B cell (primary cell): ENCODE measurements at places on chromosomes 3 and 15.

- H3K4me3 ChIP-seq: no peak overlapping the region
- H3K4me1 ChIP-seq: no peaks in the 10 kb centered on the region
- no peaks in the 10 kb centered on the region for H3K27me3 ChIP-seq
- no peak overlapping the region for H3K27ac ChIP-seq
- H3K36me3 ChIP-seq: no peaks in the 10 kb centered on the region
Measured at GRCh38 chr3:149717391-149718056, 34.8 kb downstream of the COMMD2 start.

DNA sequence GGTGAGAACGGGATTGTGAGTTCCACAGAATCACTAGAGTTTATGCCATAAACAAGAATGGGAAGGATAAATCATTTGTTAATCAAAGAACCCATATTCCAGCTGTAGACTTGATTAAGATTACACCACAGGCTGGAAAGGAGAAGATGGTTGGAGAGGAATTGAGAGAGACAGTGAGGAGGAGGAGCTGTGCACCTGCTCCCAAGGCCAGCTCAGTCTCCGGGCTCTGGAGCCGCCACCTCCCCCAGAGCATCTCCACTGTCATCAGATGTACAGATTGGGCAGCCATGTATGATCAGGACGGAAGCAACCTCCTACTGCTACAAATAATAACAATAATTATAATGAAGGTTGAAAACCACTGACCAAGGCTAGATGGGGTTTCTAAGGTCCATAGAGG is 170.0 kb downstream of the MINAR1 start:
- no peaks in the 10 kb centered on the region for H3K27me3 ChIP-seq
- no peaks in the 10 kb centered on the region for H3K36me3 ChIP-seq
- no peak for DNase-seq
- H3K4me1 ChIP-seq: no peaks in the 10 kb centered on the region
- H3K27ac ChIP-seq: no peak overlapping the region

DNA sequence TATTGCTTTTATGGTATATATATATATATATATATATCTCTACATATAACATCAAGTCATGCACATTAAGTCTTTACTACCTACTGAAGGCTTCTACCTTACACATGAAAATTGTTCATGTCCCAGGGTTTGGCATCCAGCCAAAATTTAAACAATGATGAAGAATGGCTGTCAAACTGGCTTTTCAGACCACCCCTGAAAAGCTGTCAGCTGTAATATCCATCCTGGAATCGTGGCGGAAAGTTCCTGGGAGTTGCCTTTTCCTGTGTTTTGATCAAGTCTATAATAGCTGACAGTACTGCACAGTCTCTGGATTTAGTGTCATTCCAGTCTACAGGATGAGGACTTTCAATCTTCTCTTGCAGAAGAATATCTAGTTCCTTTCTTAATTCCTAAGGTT is 48.3 kb downstream of the DHX36 start:
- H3K4me1 ChIP-seq: no peaks in the 10 kb centered on the region
- H3K27me3 ChIP-seq: no peaks in the 10 kb centered on the region
- no peak for DNase-seq
- H3K36me3 ChIP-seq: peaks cover 76% of the 10 kb centered on the region

- H3K4me1 ChIP-seq: no peaks in the 10 kb centered on the region
- H3K27ac ChIP-seq: no peak overlapping the region
- no peak overlapping the region for H3K4me3 ChIP-seq
- H3K27me3 ChIP-seq: no peaks in the 10 kb centered on the region
Measured at GRCh38 chr15:42692997-42693396, 43.9 kb downstream of the CDAN1 start.

DNA sequence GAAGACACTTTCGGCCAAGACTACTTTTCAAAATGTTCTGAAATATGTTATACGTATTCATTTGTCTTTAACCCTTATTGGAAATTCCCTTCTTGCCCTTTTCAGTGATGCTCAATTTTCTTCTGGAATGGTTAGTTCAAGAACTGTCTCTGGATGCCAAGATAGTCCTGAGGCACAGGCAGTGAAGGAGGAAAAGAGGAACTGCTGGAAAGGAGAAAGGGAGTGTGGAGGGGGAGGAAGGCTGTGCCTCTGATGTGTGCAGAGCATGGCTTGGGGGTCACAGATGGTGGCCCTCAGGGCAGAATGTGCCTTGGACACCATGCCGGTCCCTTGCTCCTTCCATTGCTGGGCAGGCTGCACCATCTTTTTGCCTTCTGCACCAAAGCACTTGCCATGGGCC is 73.7 kb downstream of the CEP63 start:
- H3K36me3 ChIP-seq: peaks cover 20% of the 10 kb centered on the region
- H3K27me3 ChIP-seq: no peaks in the 10 kb centered on the region

DNA sequence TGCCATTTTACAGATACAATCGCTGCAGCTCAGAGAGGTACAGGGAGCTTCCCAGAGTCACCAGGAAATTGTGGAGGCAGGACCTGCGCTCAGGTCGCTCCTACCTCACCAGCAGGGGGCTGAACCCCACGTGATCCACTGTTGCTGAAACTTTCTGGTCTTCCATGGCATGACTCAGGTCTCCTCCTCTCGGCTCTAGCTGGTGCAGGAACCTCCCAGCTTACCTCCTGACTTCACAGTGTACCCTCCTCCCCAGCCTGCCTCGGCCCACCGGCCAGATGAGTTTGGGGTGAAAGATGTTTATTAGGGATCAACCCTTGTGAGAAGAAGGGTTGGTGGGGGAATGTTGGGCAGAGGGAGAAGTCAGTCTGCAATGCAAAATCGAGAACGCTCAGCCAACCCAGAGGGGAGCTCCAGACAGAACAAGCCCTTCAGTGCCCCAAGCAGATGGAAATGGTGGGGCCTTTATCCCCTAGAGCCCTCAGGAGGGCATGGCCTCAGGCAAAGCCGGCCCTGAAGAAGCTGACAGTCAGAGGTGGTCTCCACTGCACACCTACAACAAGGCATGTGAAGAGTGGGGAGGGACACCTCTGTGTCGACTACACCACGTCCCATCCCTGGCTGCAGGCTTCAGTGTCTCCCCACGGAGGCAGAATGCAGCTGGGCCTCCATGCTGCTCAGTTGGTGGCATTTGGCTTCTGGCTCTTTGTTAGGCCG is 118.6 kb upstream of the PRR20G start:
- no peak overlapping the region for H3K4me3 ChIP-seq
- no peak for DNase-seq
- H3K27ac ChIP-seq: no peak overlapping the region
- H3K4me1 ChIP-seq: no peaks in the 10 kb centered on the region

DNA sequence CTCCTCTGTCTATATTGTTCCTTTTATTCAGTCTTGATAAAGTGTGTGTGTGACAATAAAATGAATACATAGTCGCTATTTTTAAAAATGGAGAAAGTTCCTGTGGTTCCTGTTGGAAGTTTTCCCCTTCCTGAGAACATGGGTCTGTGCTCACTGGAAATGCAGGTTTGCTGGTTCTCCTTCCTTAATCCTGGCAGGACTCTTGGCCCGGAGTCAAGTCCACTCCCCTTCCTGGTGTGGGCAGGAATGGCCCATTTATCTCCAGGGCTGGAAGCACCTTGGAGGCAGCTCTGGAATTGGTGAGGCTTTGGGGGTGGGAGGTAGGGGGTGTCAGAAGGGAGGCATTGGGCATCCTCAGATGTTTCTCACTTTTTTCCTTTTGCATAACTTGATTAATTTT is 30.1 kb downstream of the FOXL2 start:
- DNase-seq: no peak
- H3K27ac ChIP-seq: no peak overlapping the region
- H3K27me3 ChIP-seq: peaks cover 6% of the 10 kb centered on the region

- no peak overlapping the region for H3K27ac ChIP-seq
- no peaks in the 10 kb centered on the region for H3K4me1 ChIP-seq
- H3K36me3 ChIP-seq: no peaks in the 10 kb centered on the region
- no peak for DNase-seq
- H3K4me3 ChIP-seq: no peak overlapping the region
Measured at GRCh38 chr3:62570888-62571287, 197.5 kb upstream of the FEZF2 start.

DNA sequence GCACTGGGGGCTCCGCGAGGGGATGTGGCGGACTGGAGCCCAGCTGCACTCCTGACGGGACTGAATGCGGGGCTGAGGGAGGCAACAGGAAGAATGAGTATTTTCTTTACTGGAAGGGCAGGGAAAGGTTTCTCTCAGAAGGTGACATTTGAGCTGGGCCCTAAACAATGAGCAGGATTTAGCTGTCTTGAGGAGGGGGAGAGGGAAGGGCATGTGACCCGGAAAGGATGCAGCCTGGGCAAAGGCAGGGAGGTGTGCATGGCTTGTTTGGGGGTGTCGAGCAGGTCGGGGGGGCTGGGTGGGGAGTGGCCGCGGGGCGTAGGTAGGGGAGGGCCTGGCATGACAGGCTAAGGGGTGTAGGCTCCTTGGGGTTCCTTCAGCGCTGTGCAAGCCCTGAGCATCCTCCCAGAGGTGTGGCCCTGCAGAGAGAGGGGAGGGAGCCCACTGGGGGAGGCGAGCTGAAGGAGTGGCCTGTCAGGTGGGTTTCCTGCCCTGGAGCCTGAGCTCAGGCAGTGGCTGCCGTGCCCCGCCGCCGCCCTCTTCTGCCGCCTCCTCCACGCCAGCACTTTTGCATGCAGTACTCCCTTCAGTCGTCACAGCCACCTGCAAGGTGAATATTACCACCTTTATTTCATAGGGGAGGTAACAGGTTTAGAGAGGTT is 17.2 kb upstream of the ANKDD1A start:
- no peaks in the 10 kb centered on the region for H3K36me3 ChIP-seq
- peak overlapping the region; percentile 94 for H3K27ac ChIP-seq
- peaks cover 50% of the 10 kb centered on the region for H3K4me1 ChIP-seq
- no peaks in the 10 kb centered on the region for H3K27me3 ChIP-seq

GRCh38 chr3:172885704-172886103 is 135.2 kb downstream of the ECT2 start:
- H3K4me1 ChIP-seq: no peaks in the 10 kb centered on the region
- H3K4me3 ChIP-seq: no peak overlapping the region
- H3K27me3 ChIP-seq: no peaks in the 10 kb centered on the region
- no peak overlapping the region for H3K27ac ChIP-seq

DNA sequence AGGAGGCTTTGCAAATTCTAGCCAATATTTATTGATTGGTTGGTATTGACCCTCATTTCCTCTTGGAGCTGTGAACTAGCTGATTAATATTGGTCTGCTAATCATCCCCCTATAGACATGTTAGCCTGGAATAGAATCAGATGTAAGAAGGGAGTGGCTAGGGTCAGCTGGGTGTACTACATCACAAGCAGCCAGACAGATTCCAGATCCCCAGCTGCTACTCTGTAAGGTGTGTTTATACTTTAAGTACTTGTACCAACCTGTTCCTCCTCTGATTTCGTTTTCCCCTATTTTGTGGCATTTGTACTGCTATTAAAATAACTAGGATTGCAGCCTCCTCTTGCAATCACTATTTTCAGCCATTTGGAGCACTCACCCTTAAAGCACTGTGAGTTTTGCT is 49.9 kb downstream of the PARP15 start:
- H3K27ac ChIP-seq: peak overlapping the region; percentile 40
- H3K36me3 ChIP-seq: peaks cover 7% of the 10 kb centered on the region
- H3K27me3 ChIP-seq: no peaks in the 10 kb centered on the region

DNA sequence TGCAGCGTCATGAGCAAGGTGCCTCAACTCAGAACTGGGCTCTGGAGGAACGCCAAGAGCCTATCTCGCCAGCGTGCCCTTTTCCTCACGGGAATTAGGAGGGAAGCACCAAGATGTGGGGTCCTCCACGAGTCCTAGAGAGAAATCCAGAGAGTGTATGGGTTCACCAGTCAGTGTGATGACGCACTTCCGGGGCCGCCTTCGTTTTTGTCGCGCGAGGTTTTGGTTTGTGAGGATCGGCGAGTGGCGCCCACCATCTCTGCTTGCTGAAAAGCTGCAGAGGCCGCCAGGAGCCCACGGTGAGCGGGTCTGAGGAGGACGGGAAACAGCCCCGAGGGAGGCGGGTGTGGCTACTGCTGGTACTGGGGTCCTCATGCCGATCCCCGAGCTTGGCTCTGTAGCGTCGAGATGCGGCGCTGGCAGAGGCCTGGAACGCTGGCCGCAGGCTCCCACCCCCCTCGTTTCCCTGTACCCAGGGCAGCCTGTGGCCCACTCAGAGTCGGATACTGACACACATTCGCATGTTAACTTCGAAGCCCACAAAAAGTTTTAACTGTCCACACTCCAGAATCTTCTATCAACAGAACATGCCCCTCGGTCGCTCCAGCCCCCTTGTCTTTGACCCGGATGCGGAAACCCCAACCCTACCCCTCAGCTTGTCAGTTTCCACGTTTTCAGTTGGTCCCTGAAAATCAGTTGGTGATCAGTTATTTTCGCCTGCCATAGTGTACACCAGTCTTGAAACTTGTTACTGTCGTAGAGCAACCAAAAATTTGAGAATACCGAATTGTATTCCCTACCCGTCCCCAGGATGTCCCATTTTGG is 30.4 kb downstream of the ZNF662 start:
- no peaks in the 10 kb centered on the region for H3K27me3 ChIP-seq
- no peak overlapping the region for H3K27ac ChIP-seq
- H3K4me1 ChIP-seq: no peaks in the 10 kb centered on the region

- peaks cover 22% of the 10 kb centered on the region for H3K4me1 ChIP-seq
- H3K36me3 ChIP-seq: peaks cover 14% of the 10 kb centered on the region
- H3K27me3 ChIP-seq: no peaks in the 10 kb centered on the region
- no peak overlapping the region for H3K27ac ChIP-seq
- no peak overlapping the region for H3K4me3 ChIP-seq
Measured at GRCh38 chr3:119588112-119588511, 8.8 kb downstream of the ADPRH start.

- H3K4me1 ChIP-seq: peaks cover 24% of the 10 kb centered on the region
- H3K27me3 ChIP-seq: no peaks in the 10 kb centered on the region
- no peak overlapping the region for H3K4me3 ChIP-seq
- H3K36me3 ChIP-seq: no peaks in the 10 kb centered on the region
- DNase-seq: no peak
Measured at GRCh38 chr3:134231131-134231530, 19.5 kb downstream of the RYK start.
